ENCODE measurements at places on chromosomes 13 and 19.

DNA sequence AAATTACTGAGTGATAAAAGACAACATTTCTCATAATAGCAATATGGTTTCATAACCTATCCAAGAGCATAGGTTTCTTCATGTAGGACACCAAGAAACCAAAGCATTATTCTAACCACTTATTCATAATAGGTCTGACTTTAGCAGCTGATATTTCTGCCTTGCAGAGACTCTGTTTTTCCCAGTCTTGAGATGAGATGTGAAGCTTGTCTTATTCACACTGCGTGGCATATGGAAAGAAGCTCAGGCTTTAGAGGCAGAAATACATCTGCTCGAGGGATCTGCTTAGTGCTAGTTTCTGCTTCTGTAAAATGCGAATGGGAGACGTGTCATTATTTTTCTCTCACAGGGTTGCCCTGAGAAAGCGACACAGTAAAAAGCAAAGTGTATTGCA lies 232.0 kb upstream of the SPRY2 start:
- DNase-seq = no peak

DNA sequence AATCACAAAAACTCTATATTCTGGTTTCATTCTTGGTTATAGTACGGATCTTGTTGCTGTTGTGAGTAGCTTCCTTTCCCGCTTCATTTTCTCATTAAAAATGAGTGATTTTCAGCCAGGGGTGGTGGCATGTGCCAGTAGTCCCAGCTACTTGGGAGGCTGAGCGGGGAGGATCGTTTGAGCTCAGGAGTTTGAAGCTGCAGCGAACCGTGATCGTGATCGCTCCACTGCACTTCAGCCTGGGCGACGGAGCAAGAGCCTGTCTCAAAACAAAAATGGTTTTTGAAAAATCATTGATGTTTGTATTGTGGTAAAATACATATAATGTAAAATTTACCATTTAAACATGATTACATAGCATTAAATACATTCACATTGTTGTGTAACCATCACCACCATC lies 71.6 kb upstream of the TM9SF2 start:
- DNase-seq = no peak

GRCh38 chr13:75076476-75076875 lies 405.5 kb downstream of the TBC1D4 start:
- DNase-seq = no peak

- no peak for DNase-seq
Observed at GRCh38 chr13:48571126-48571913, 38.4 kb upstream of the RCBTB2 start.

GRCh38 chr19:2249010-2249866 lies at the start of gene AMH:
Gene AMH (plus strand): TSS chr19:2249323. CDS start chr19:2249333, 10 bp downstream.
- DNase-seq = no peak

GRCh38 chr19:28426730-28427225 lies 786.2 kb downstream of the UQCRFS1 start:
- no peak for DNase-seq

All from activated naive CD4-positive, alpha-beta T cell (primary cell).